ENCODE measurements at places on chromosomes 16 and 17. TPM values are rescaled to one million over a fixed set of nuclear protein-coding genes. Genes with fewer than 3 reads are reported as not detected.

DNA sequence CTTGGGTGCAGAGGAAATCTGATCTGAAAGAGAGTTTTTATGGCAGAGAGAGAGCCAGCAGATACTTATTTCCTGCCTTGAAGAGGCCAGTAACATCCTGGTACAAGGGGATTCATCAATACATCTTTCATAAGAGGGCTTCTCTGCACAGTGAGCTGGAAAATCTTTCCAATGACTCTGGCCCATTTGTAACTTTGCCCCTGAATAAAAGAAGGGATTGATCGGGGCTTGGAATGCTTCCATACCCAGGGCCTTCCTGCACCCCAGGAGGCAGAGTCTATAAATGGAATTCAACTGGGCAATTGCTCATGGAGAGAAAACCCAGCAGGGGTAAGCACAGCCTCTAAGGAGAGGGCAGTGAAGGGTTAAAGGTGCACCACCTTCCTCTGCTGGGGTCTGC is 163.3 kb downstream of the XYLT1 start:
- ATAC-seq: no peak

Gene NTN1
- 16.4 TPM for total RNA-seq

GRCh38 chr17:2180768-2181167 is 122.8 kb downstream of the SMG6 start:
- ATAC-seq: no peak

GRCh38 chr17:66468241-66469087 is 166.1 kb downstream of the PRKCA start:
- peak; percentile 78 for ATAC-seq

- ATAC-seq: no peak
These were observed 1.7 kb downstream of the IL4R start for GRCh38 chr16:27315333-27316037.

DNA sequence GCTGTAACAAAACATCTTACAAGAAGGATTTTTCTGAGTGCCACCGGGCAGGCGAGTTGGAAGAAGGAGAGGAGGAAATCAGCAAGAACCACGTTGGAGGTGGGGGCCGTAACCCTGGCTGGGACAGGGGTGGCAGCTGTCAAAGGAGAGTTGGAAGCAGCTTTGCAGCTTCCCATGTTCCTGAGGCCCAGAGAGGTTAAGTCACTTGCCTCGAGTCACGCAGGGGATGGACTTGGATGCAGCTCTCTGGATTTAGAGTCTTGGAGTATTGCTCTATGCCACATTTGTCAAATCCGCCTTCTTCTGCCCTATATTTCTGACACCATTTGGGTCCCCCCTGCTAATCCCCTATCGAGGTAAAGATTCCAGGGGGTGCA is 83.0 kb upstream of the CIBAR2 start:
- ATAC-seq: no peak

Gene TEKT1
- total RNA-seq: 0.25 TPM

DNA sequence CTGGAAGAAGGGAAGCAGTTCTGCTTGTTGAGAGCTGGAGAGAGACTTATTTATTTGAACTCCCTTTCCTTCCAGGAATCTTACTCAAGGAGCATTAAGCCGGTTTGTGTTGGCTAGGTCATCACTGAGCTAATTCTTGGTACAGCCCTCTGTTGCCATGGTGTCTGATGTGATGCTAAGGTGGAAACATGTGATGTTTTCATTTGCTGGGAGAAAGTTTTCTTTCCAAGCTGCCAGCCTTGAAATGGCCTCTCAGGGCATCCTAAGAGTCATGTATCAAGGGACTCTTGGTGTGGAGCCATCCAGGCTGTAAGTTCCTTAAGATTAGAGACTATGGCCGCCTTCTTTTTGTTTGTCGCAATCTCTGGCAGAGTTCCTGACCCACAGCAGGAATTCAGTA is 4.2 kb downstream of the PSKH1 start:
- ATAC-seq: peak; percentile 58

Gene KRTAP2-3
- not detected for total RNA-seq

Gene GNG13
- 0.98 TPM for total RNA-seq

DNA sequence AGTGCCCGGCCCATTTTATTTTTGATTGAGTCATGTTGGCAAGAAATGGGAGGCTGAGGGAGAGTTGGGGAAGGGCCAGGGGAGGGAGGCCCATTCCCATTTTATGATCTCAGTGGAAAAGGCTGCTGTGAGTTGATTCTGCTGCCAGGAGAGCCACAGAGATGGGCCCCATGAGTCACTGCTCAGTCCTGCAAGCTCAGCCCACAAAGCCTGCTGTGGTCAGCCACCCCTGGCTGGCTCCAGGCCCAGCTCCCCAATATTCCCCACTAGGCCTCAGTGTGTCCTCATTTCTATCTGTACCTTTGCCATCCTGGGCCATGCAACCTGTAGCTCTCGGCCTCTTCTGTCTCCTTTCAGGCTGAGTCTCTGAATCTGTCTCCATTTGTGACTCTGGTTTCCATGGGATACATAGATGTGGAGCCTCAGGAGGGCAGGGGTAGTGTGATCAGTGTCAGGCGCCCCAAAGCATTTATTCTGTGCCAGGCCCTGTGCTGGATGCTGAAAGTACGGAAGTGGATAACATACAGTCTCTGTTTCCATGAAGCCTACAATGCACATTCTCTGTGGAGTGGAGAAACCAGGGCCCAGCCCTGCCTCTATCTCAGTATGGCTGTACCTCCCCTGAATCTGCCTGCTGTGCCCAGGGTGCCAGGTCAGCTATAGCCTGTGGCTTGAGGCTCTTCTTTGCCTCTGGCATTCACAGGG is 1.9 kb upstream of the PLEKHG4 start:
- ATAC-seq: no peak

DNA sequence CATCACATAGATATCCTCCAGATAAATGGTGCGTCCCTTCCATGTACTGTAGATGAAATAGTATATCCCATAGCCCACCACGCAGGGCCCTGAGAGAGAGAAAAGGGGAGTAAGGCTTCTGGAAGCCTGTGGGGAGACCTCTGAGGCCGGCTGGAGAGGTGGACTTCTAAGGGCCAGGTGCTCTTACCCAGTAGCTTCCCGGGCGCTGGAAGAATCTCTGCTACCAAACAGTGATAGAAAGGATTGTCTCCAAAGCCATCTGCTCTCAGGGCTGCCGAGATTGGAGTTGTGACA is 718 bp downstream of the SAT2 start:
- ATAC-seq: no peak

- no peak for ATAC-seq
These were observed 5.1 kb downstream of the RGS9 start for GRCh38 chr17:65142247-65142646.
